ENCODE measurements at places on chromosomes 11 and 22.

DNA sequence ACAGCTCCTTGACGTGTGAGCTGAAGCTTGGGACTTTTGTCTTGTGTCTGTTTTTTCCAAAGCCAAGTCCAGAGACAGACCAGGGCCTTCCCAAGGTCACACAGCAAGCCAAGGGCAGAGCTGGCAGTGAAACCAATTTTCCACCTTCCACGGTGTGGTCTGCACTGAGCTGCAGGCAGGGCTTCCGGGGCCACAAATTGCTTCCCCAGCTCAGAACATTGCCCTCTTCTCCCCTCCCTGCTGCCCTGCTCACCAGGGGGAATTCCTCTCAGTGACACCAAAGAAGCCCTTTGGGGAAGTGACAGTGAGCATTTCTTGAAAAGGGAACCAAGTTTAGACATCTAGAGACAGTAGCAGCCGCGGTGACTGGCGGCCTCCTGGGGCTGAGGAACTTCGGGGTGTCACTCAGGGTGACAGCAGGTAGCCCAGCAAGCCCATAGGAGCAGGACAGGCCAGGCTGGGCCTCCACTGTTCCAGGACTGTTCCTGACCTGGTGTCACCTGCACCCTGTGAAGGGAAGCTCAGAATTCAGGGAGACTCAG, 9.2 kb downstream of the FXYD2 start:
- DNase-seq, result no peak

DNA sequence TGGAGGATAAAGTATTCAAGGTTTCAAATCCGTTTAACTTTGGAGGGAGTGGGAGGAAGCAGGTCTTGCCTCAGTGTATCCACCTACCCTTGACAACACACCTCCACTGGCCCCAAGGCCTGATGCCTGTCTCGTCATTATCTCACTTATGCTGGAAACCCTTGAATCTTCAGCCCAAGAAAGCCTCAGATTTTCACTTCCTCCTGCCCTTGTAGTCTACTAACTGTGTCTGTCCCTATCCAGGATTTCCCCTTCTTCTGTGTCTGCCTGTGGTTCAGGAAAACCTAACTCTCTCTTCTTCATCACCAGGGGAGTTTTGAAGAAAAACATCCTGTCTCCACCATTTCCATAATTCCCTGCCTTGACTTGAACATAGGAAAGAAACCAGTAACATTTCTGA, 56.1 kb downstream of the SYT9 start:
- no peak for DNase-seq

DNA sequence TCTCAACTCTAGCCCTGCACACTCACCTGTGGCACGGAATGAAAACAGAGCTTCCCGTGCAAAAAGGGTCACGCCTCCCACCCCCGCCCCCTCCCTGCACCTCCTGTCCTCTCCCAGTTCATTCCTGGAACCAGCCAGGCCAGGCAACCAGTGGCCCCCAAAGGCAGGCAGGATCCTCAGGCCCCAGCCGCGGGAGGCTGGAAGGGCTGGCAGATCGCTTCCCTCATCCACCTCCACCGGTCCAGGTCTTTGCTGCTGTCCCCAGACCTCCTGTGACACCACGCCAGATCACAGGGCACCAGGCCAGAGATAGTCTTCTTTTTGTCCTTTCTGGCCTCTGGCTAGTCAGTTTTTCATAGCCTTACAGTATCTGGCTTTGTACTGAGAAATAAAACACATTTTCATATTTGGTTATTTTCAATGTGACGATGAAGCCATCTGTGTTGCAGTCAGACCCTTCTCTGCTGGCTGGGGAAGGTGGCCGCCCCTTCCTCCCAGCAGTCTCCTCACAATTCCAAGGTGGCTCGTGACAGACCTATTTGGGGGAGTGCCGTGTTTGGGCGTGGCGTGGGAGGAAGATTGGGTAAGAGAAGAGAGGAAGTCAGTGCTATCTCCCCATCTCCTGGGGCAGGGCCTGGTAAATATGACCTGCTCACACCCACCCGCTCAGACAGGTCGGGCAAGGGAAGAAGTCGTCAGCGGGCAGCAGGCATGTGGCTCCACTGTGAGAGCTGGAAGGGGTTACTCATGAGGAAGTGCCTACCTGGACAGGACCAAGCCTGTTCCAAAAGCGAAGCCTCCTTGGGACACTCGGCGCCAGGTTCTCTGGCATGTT, 9.1 kb downstream of the SSH3 start:
- no peak for DNase-seq

- no peak for DNase-seq
Observed at GRCh38 chr22:38489561-38490145, 16.5 kb downstream of the DDX17 start.

DNA sequence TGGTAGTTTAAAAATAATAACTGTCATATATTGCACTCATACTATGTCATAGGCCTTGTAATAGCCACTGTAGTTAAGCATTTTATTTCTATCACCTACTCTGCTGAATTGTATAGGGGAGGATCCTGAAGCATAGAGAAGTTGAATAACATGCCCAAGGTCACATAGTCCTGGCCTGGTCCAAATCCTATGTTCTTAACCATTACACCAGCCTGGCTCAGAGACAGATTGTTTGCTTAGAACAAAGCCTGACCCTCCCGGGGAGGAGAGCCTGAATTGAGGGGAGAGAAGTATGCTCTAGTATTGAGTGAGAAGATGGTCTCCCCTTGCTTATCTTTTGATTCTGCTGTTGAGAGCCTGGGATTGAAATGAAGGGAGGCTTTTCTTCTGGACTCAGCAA, 2.2 kb downstream of the NEU3 start:
- DNase-seq, result no peak

DNA sequence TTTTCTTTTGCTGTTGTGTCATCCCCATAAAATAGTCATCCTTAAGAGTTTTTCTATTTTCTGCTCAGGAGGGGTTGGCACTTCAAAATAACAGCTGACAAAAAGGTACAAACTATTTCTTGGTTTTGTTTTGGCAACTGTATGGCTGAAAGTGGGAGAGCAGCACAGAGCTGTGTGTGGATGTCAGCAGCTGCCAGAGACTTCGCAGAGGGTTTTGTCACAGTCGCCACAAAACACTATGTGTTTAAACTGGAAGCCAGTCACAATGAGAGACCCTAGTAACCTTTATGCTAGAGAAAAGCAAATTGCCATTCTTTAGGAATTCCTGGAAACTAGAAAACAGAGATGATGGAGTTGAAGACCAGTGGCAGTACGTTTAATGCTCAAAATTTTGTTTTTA, 189.6 kb upstream of the CCDC90B start:
- no peak for DNase-seq

GRCh38 chr22:49961005-49961600, 531 bp downstream of the PIM3 start:
- no peak for DNase-seq
